ENCODE measurements at places on chromosomes 11 and 22.

DNA sequence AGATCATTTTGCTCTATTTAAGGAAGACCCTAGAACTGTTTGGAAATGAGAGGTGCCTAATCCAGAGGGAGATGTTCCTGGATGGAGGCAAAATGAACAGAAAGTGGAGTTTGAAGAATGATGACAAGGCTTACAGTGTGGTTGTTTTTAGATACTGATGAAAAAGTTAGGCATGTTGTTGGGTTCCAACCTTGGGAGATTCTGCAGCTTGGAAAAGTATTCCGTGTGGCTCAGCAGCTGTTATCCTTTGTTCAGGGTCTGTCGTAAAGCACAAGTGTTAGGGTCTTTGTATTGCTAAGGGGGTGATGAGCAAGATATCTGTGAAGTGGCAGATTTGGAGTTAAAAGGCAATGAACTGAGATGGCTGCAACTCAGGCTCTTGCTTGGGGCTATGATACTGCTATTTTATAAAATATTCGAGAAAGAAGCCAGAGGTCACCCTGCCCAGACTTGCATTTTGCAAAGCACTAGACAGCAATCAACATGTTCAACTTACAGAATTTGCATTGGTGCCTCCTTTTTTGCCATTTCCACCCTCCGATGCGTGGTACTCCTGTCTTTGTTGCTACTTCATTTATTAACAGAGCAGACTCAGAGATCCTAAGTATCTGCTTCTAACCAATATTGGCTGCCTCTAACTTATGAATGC lies 45.3 kb upstream of the POGLUT3 start:
- no peak for DNase-seq

- no peak for DNase-seq
Observed at GRCh38 chr11:117815262-117815803, 9.2 kb downstream of the FXYD2 start.

DNA sequence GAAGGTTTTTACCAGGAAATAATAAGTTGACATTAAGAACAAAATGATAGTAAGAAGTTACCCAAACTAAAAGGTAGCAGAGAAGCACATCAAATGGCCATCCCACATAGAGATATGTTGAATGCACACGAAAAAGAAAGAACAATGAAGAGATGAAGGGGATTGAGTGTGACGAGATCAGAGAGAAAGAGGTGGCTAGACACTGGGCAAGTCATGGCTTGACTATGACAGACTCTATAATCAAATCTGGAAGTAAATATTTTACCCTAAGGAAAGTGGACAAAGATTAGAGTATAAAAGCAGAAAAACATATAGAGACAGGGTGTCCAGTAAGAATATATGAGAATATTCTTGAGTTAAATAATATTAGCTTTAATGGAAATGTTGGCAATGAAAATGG lies 31.4 kb downstream of the CASP12 start:
- no peak for DNase-seq

DNA sequence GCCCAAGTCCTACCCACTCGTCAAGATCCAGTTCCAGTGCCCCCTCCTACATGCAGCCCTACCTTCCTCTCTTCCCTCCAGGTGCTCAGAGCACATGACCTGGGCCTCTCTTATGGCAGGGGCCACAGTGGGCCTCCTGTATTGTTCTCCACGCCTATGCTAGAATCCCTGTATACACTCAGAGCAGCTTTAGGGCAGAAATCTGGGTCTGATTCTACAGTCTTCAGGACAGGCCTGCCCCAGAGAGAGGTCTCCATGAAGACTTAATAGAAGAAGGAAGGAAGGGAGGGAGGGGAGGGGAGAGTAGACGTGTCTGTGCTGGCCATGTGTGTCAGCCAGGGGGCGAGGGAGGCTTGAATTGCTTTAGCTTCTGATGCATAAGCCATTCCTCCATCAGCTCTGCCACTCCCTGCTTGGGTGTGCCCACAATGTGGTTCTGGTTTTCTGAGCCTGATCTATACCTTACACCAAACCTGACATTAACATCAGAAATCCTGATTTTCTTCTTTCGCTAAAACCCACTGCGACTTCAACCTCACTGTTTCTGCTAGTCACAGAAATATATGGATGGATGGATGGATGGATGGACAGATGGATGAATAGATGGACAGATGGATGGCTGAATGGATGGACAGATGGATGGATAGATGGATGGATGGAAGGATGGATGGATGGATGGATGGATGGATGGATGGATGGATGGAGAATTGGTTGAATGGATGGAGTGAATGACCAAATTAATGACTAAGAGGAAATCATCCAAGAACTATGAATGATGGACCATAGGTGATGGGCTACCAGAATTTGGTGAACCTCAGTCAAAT lies 56.6 kb upstream of the PRDM11 start:
- DNase-seq: no peak

DNA sequence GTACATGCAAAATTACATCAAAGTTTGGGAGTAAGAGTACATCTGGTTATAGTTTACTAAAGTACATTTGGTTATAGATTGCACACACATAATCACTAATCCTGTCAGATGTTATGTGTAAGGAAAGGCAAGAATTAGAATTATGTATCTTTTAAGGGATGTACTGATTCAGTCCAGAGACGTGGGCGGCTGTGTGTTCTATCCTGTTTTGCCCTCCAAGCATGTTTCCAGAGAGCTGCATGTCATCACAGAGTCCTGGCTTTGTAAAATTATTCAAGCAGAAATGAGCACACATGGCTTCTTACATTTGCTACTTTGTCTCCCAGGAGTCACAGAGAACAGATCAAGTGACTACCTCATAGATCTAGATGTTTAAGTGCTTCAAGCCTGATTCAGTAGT lies 33.2 kb upstream of the CEP126 start:
- no peak for DNase-seq

- no peak for DNase-seq
Observed at GRCh38 chr11:132718711-132719671, 813.3 kb downstream of the OPCML start.

DNA sequence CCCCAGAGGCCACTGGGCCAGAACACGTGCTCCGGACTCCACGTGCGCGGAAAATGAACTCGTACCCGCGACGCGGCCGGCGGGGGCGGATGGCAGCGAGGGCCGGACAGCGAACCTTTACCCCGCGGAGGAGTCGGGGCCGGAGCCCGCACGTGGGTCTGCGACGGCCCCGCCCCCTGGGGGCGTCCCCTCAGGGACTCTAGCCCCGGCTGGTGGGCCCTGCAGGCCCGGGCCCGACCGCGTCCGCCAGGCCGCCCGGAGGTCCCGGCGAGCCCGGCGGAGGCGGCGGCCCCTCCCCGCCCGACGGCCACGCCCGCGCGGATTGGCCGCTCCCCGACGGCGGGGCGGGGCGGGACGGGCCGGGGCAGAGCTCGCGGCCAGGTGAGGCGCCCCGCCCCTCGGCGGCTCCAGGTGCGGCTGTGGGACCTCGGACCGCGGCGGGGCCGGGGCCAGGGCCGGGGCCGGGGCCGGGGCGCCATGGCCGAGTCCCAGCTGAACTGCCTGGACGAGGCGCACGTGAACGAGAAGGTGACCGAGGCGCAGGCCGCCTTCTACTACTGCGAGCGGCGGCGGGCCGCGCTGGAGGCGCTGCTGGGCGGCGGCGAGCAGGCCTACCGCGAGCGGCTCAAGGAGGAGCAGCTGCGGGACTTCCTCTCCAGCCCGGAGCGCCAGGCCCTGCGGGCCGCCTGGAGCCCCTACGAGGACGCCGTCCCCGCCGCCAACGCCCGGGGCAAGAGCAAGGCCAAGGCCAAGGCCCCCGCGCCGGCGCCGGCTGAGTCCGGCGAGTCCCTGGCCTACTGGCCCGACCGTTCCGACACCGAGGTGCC lies at the start of gene FAM83F:
FAM83F (plus strand) TSS at position 389 of the 827 bp plus-strand sequence; CDS start at position 478, 89 bp downstream.
- DNase-seq: no peak

DNA sequence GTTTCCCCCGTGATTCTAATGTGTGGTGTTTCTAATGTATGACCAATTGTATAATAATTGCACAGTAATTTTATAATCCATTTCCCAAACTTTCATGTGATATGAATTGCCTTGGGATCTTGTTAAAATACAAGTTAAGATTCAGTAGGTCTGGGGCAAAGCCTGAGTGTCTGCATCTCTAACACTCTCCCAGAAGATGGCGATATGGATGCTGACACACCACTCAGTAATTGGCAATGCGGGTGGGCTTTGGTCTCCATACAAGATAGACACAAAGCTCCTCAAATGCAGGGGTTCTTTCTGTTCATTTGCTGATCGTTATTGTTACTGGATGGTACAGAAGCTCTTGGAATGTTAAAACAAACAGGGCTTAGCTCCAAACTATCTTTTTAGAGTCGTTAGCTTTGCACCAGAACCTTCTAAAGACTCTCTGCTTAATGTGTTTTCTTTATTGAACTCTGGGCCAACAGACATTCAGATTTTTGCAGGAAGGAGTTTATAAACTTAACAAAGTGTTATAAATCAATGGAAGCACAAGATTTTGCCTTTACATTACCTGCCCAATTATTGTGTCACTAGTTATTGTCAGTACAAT lies 45.4 kb upstream of the ANO3 start:
- no peak for DNase-seq

DNA sequence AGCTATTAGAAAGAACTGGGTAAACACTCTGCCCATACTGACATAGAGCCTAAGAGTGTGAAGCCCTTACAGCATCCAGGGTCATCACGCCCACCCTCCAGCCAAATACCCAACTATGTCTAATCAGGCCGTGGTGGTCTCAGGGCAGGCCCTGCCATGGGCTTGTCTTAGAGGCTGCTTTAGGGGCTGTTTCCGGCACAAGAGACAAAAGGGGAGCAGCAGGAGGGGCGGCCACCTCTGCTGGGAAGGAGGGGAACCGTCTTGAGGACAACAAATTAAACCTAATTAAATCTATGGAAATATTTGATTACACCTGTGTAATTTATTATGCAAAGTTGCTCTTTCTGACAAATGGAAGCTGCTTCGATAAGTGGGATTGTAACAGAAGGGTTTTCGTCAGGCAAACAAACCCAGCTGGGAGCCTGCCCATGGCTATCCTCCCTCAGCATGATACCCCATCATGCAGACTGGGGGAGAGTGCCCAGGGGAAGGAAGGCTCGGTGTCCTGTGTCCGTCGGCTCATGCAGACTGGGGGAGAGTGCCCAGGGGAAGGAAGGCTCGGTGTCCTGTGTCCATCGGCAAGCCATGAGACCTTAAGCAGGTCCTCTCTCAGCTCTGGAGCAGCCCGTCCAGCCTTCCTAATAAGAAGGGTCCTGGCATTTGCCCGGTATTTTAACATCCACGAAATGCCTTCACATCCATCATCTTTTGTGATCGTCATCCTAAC lies 163.6 kb upstream of the B3GAT1 start:
- DNase-seq: no peak

GRCh38 chr11:11440144-11440543 lies 87.1 kb upstream of the CSNK2A3 start:
- DNase-seq: no peak

DNA sequence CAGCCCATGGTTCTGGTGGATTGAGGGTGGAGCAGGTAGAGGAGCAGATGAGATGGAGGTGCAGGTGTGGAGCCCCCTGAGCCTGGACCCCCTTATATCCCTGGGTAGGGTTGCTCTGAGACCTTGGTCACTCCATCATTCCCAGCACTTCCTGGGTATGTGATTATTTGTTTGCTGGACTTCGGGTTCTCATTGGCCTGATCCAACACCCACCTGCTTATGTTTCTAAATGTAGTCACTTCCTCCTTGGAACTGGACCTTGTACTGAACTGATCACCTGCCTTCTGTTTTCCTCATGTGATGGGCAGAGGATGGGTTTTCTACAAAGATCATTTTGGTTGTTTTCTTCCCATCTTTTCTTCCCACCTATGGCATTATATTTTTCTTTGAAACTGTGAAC lies at the start of gene KRTAP5-4:
KRTAP5-4 (minus strand) TSS at position 53 of the 400 bp plus-strand sequence; CDS start at position 8, 45 bp downstream.
- DNase-seq: no peak

GRCh38 chr11:77559686-77560401 lies 29.9 kb upstream of the AQP11 start:
- peak; percentile 57 for DNase-seq

- no peak for DNase-seq
Observed at GRCh38 chr11:72218251-72218745, 1.7 kb downstream of the FOLR2 start.

DNA sequence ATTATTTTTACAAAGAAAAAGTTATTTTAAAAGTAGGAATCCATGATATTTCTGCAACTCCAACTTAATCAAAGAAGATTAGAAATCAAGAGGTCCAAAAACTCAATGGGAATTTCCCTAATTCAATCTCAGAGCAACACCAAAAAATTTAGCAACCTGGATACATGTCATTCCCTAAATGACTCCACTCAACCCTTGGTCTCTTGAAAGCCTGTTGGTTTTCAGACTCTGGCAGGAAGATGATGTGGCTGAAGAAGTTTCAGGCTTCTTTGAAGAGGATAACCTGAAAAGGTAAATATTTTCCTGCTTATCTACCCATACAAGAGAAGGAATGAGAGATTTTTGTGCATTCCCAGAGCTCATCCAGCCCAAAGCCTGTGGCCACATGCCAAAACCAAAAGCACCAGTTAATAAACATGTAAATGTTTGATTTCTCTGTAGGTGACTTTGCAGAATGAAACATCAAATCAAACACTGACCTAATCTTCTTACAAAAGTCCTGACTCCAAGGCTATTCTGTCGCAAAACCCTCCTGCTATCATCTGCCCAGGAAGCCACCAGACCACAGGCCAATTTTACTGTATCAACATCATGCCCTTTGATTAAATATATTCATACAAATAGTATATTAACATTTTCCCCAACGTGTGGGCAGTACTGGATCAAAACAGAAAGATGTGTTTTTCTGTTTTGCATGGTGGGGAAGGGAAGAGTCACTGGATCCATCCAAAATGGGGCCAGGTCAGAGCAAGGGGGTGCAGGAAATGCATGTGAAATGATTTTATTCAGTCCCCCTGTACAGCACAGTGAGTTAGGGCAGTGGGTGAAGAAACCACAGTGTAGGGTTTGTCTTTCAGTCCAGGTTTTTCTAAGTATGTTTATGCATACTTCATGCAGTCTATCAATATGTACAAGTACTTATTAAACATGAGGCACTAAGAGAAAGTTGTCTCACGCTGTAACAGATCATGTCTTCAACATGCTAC lies 38.8 kb downstream of the SMCO4 start:
- peak; percentile 9 for DNase-seq

GRCh38 chr22:46638601-46639431 lies 18.6 kb downstream of the GRAMD4 start:
- DNase-seq: no peak

DNA sequence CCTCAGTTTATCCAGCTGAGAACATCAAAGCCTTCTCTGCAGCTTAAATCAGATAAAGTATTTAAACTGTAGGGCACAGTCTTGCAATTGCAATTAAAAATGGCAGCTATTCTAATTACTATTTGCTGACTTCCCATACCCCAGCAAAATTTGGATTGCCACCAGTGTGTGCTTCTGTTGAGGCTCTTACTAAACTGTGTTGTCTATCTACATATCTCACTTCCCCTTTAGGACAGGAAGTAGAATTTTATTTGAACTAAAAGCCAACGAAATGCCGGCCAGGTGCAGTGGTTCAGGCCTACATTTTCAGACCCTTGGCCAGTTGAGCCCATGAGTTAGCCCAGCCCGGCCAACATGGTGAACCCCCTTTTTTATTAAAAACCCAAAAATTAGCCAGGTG lies 7.1 kb downstream of the SAA4 start:
- DNase-seq: no peak

GRCh38 chr11:12472401-12473005 lies 95.1 kb downstream of the PARVA start:
- DNase-seq: no peak

GRCh38 chr11:105838668-105839384 lies 183.2 kb downstream of the MSANTD4 start:
- peak; percentile 62 for DNase-seq

- DNase-seq: peak; percentile 56
Observed at GRCh38 chr11:86999859-87000753, 37.6 kb upstream of the TMEM135 start.

Data from Caki2 (cell line).